ENCODE measurements at places on chromosomes 7 and 10. TPM values are rescaled to one million over a fixed set of nuclear protein-coding genes. Genes with fewer than 3 reads are reported as not detected.

The FEZF1 gene
- total RNA-seq, result not detected

The CCDC3 gene
- 1.4 TPM for total RNA-seq

The PIK3CG gene
- 4.1 TPM for total RNA-seq

The CACNB2 gene
- total RNA-seq, result not detected

The TRIM4 gene
- total RNA-seq, result 30.9 TPM
